ENCODE measurements at places on chromosomes 11 and 22.

DNA sequence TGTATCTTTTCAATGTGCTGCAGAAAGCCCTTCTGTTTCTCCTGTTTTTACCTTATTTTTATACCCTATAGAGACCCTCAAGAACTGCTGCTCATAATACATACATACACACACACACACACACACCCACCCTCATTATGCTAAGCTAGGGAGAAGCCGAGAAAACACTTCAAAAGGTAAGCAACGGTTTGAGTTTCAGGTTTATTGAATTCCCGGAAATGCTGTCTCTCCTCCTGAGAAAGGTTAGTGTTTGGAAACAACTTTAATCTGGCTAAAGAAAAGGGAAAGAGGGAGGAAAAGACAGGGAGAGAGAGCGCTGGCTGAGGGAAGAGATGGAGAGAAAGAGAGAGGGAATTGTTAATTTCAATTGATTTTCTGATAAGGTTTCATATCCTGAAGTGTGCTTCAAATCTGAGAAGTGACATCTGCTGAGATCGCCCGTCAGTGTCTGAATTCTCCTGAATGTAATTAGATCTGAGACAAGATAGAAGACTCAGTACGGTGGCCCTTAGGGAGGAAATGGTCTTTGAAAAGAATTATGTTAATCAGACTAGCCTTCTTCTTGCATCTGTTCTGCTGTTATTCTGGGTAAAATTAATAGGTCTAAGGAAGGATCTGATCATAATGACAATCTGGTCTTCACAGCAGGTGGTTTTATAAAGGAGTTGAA lies 169.1 kb downstream of the NXPE2 start:
- DNase-seq: peak; percentile 38

DNA sequence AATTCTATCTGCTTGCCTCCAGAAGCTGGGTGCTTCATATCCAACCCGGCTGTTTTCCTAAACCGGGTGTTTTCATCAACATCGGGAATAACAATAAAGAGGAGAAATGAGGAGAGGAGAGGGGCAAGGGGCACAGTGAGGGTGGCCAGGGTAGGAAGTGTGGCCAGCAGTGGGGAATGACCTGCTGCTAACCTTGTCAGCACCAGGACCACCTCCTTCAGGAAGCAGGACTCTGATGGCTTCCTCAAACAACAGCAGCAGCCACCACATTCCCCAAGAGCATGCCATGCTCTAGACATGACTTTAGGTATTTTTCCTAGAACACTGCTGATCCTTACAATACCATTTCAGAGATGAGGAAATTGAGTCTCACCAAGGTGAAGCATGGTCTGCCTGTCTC lies 52.4 kb downstream of the TPBGL start:
- DNase-seq: no peak

DNA sequence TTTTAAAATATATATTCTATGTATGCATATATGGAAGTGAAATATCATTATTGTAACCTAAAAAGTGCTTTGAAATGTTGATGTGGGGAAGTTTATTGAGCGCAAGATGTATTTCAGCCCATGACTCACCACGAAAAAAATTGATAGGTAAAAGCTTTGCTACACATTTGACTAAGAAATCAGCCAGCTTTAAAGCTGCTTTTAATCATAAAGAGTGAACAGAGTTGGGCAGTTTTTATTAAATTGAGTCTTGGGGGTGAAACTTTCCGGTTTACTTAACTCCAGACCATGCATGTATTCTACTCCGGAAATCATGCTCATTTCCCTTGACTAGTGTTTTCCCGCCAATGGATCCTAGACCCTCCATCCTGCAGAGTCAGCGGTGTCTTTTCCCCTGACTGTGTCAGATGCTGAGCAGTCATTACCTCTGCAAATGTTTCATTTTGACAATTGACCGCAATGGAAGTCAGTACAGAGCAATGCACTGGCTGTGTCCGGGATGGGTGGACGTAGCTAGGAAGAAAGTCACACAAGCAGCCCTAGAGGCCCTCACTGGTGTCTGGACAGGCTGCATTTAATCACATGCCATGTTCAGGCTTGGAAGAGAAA lies 47.2 kb upstream of the MPEG1 start:
- DNase-seq: no peak

DNA sequence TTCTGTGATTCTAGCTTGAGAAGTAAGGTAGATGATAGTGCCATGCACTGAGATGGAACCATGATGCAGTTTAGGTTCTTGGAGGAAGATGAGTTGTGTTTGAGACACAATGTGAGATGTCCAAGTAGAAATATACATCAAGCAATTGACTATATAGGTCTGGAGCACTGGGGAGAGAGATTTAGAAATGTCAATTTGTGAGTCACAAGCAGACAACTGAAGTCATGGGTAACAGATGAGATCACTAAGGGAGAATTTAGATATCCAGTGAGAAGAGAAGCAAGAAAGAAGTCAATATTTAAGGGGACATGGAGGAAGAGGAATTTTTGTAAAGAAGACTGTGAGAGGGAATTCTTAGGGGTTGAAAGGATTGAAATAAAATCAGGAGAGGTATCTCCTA lies 65.1 kb upstream of the RRAS2 start:
- DNase-seq: no peak

- DNase-seq: no peak
Observed at GRCh38 chr11:76152741-76153570, 53.3 kb downstream of the WNT11 start.

DNA sequence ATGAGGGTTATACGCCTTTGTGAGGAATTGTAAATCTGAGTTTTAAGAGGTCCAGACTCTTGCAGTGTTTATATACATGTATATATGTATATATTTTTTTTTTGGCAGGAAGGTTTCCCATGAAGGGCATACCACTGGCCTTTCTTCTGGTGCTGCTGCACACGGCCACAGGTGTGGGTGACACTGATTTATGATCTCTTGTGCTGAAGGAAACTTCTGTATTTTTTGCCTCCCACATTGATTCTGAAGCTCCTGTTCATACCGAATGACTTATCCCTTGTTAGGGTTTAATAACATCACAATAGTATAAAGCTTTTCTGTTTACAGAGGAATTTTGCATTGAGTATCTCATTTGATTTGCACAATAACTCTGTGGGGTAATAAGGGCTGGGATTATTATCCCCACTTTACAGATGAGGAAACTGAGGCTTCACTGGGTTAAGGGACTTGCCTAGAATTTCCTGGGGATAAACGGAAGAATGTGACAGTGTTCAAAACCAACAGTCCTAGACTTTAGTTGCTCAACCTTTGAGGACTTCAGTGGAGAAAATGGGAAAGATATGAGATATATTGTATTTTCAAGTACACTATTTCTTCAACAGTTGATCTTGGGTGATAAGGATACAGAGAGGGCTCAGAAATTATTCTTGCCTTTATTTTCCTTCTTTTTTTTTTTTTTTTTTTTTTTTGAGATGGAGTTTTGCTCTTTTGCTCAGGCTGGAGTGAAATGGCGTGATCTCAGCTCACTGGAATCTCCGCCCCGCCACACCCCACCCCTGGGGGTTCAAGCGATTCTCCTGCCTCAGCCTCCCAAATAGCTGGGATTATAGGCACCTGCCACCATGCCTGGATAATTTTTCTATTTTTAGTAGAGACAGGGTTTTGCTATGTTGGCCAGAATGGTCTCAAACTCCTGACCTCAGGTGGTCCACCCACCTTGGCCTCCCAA lies 70.1 kb downstream of the MICAL2 start:
- no peak for DNase-seq

- DNase-seq: no peak
Observed at GRCh38 chr11:113240389-113240788, 74.0 kb upstream of the TTC12 start.

- DNase-seq: no peak
Observed at GRCh38 chr22:44186737-44187136, 6.0 kb downstream of the PARVG start.

GRCh38 chr11:69931994-69932910 lies 113.0 kb upstream of the FGF3 start:
- DNase-seq: no peak

DNA sequence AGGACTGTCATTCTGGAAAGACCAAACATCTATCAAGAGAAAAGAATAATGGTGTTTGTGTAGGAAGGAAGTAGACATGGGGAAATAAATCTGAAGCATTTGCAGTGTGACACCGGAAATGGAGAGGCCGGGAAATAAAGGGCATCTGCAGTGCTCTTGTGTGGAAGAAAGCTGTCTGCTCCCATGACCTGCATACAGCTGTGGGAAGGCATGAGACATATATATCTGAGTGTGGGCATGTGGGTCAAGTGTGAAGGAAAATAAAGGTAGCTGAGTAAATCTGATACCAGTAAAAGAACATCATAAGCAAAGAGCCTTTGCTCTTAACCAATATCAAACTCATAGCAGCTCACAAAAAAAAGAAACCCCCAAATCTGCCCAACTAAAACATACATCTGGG lies 72.1 kb upstream of the OR5AK2 start:
- DNase-seq: no peak

DNA sequence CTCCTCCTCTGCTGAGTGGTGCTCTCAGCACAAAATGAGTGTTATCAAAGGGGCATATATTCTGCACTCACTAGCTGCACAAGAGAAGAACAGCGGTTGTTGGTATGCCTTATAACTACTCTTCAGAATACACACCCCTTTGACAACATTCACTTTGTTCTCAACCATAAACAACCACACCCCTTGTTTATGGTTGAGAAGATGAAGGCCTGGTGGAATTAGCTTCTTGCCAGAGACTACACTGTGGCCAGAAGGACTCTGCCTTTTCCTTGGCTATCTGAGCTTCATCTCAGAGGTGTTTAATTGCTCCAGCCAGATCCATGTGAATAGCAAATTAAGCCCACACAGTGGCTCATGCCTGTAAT lies 45.0 kb upstream of the CLDN5 start:
- DNase-seq: no peak

DNA sequence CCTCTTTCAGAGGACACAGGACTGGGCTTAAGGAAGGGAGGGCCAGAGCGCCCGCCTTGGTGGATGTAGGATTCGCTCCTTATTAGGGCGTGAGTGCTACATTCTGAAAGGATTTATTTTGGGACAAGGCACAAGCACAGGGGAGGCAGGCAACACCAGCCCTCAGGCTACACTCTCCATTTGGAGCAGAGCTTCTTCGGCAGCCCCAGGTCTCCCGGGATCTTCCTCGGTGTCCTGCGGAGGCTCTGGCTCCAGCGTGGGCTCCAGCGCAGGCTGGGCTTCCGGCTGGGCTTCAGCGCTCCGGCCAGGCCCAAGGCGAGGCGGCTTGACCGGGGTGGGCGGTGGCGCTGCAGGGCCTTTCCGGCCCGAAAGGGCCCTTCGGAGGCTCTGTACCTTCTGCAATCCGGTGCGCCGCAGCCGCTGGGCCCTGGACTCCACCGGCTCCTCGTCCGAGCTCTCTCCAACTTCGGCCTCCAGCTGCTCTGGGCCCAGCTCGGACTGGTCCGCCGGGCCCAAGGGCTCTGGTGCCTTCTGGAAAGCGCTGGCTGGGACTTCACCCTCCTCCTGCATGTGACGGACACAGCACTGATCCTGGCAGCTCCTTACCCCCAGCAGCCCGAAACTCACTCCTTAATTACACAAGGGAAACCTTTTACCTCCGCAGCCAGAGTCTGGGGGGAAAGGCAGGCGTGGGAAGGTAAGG lies 1.1 kb downstream of the CAVIN3 start:
- DNase-seq: no peak

DNA sequence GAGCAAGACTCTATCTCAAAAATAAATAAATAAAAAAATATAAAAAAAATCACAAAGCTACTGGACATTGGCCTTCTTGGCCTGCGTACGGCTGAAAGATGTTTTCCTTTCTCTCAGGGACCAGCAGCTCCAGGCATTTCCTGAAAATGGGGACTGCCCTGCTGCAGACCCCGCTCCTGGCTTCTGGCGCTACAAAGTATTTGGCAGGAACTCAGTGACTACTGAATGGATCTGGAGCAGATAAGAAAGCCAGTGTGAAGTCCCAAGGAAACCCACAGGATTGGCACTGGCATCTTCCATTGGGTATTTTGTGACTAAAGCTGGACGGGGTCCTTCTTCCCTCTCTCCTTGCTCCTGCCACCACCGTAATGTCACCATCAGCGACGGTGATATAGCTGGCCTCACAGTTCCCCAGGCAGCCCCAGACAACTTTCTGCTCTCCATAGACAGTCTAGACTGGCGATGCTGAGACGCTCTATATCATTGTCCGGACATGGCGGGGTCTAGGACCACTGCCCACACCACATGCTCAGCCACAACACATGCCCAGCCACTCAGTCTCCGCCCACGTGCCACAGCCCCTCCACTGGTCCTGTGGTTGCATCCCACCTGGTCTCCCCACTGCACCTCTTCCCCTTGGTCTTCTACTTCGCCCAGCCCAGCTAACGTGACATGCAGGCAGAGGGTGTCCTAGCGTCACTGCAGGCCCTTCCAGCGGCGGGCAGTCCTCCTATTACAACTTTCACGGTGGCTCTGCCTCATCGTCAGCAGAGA lies 22.7 kb upstream of the YPEL1 start:
- DNase-seq: no peak

GRCh38 chr11:126416542-126417090 lies 61.1 kb downstream of the ST3GAL4 start:
- peak; percentile 51 for DNase-seq

GRCh38 chr11:14904745-14905103 lies 12.7 kb upstream of the CYP2R1 start:
- no peak for DNase-seq

- peak; percentile 70 for DNase-seq
Observed at GRCh38 chr11:117824571-117825537, at the start of gene FXYD2. TSS of gene FXYD2 (minus strand) at chr11:117824744. CDS start at chr11:117824678, 66 bp downstream.

GRCh38 chr22:23382428-23383218 lies 197.5 kb downstream of the IGLL1 start:
- no peak for DNase-seq

- DNase-seq: no peak
Observed at GRCh38 chr11:73532310-73532709, 65.6 kb downstream of the FAM168A start.

- DNase-seq: no peak
Observed at GRCh38 chr11:33064033-33064825, 24.9 kb downstream of the TCP11L1 start.

DNA sequence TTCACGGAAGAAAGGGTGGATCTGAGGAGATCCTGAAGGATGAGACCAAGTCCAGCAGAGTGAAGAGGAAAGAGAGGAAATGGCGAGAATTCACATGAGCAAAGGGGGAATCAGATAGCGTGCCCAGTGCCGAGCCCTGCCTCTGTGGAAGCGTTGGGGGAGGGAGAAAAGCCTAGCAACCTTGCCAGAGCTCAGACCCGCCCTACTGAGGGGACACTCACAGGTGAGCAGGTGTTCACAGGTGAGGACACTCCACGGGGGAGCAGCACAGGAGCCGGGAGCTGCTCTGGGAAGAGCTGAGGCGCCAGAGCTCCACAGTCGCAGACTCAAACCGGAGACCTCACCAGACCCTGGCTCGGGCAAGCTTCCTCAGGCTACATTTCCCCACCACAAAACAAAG lies 56.2 kb downstream of the MICAL3 start:
- peak; percentile 69 for DNase-seq

- DNase-seq: no peak
Observed at GRCh38 chr22:41523464-41524221, 20.6 kb downstream of the POLR3H start.

GRCh38 chr22:47586946-47587345 lies 824.5 kb downstream of the TBC1D22A start:
- no peak for DNase-seq

DNA sequence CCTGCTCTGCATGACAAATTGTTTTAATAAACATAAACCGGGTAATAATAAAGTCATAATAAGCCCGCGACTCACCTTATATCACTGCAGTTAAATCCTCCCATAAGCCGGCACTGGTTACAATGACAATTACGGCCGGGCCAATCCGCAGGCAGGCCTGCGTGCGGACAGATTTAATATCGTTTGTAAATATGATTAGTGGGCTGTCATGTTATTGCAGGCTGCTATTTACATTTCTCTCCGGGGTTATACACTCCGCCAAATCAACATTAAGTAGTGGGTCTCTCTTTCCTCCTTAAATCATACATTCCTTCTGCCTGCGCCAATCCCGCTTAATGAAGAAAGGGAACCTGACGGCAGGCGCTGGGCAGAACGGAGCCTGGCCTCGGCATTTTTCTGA lies 51.8 kb upstream of the LMO1 start:
- peak; percentile 61 for DNase-seq

Measured in DMS79 (cell line).